ENCODE measurements at places on chromosomes 11 and 22.

DNA sequence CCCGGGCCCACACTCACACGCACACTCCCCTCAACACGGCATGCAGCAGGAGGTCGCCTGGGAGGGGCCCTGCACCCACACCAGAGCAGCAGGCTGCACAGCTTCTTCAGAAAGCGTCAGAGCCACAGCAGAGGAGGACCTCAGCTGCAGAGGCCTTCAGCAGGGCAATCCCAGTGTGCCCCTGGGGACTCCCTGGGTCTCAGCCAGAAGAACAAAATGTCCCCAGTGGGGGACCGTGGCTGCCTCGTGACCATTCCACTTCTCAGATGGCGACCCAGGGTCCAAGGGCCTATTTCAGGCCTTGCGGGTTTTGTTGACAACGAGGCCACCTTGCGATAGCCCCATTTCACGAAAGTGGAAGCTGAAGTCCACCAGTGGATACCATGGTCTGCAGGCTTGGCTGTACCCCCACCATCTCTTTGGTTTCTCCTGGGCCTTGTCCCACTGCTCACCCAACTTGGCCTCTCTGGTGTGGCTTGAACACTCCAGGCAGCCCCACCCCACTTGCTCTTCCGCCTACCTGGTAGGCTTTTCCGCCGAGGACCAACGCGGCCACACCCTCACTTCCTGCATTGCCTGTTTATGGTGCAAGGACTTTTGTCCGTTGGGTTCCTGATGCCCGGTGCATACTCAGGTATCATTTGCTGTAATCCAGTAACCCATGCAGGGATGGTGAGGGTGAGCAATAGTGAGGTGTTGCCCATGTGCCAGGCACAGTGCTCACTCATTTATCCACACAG lies 38.1 kb downstream of the MB start:
- no peak for DNase-seq

DNA sequence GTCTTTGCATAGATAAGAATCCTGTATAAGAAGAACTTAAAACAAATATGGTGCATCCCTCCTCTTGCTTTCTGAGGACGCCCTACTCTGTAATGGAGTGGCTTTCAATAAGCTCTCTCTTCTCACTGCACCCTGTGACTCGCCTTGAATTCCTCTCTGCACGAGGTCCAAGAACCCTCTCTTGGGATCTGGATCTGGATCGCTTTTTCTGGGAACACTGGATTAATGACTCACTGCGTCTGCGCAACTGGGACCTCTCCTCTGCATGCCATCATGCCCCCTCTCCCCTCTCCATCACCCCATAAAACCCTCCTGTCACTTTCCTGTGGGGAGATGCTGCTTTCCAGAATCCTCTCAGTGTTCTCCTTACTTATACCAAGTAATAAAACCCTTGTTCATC lies 15.1 kb upstream of the CABP2 start:
- DNase-seq: no peak

DNA sequence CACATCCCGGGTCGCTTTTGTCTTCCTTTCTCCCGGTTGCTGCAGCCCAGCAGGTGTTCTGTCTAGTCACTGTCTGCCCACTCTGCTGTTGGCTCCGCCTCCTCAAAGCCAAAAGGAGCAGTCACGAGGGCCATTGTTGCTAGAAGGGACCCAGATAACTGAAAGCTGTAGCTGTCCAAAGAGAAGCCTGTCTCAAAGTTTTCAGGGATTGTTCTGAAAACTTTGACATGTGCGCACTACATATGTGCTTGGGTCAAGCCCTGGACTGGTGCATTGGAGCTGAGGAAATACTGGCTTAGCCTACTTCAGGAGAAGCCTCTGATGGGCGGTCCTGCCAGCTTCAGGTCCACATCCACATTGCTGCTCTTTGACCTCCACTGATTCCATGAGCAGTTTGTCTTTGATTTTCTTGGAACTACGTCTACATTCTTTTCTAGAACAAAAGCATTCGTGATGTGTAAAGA lies 8.8 kb upstream of the OR2AT4 start:
- no peak for DNase-seq

- DNase-seq: no peak
These were observed 97.0 kb upstream of the PRR5 start for GRCh38 chr22:44604991-44605390.

- DNase-seq: no peak
These were observed 135.0 kb upstream of the RCN1 start for GRCh38 chr11:31955838-31956237.

DNA sequence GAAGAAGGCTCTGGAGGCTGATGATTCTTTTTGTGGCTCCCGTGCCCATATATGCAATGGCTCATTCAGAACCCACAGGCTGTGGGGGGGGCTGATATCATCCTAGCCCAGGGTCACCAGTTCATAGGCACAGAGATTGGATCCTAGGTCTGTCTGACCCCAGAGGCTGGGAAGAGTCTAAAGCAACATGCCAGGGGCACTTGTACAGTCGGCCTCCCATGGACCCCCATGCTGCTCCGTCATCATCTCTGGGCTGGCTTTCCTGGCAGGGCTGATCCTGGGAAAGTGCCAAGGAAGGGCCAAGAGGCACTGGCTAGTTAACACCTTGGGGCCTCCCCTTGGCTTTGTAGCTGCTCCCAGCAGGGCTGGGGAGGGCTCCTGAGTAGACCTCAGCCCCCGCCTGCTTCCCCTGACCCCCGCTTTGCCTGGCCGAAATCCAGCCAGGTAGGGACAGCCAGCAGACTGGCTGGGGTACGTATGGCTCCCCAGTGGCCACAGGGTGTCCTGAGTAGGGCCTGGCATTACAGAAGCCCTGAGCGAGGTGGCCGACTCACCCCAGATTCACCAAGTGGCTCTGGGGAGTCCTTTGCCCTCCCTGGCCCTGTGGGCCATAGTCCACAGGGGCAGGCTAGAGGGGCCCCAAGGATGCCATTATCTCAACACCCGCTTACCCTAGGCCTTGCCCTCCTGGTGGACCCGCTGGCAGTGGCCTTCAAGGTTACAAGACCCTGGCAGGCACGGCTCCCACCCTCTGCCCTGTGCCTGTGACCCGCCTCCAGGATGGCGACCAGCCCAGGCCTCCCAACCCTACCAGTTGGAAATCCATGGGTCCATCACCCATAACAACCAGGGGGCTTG lies 22.5 kb downstream of the FADS3 start:
- DNase-seq: no peak

GRCh38 chr11:85718991-85719807 lies 33.2 kb upstream of the CCDC89 start:
- DNase-seq: no peak

DNA sequence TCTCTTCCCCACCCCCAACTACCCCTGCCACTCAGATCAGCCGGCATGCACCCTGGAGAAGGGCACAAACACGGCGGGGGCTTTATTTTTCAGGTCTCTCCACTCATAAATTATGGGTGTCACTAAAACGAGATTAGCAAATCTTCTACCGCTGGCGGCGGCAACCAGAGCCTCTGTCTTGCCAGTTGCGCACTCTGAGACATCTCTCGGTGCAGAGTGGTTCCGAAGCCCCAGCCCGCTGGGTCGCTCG lies 125.3 kb upstream of the C11orf58 start:
- DNase-seq: no peak

DNA sequence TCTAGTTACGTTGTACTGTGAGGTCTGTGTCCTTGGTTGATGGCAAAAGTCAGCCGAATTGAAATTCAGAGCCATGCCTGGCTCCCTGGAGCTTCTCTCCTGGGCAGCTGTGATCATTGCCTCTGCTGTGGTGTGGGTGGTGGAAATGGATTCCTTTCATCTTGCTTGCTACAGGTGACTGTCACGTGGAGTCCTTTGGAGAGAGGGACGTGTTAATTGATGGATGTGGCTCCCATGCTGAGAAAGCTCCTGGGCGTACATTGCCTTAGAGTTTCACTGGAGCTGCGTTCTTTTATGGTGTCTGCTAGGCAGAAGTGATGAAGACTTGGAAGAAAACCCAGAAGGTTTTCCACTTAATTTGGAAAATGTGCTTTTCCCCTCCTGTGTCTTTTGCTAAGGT lies 41.9 kb upstream of the PPP6R3 start:
- no peak for DNase-seq

DNA sequence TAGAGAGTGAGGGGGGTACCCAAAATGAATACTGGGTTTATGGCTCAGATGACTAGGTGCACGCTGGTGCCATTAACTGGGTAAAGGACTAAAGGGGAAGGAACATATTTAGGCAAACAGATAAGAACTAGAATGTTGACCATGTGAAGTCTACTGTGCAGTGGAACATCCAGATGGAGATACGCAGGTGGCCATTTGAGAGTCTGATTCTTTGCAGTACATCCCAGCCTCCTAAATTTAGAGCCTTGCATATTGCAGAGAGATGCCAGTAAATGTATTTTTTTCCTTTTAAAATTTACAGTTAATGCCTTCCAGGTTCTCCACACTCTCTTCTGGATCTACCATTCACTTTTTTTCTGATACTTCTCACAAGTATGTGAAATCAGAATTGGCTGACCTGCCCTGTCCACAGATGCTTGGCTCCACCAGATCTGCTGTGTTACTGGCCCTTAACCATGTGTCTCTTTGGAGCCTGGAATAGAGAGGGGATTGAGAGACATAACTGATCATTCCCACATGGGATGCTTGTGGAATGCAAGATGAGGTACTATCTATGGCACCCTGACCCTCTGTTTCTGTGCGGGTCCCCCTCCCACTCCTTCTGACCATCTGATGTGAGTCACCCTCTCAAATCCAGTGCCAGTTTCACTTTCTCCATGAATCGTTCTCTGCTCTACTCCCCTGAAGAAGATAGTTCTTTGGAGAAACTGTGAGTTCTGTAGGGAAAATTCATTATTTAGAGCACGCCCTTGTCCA lies 77.0 kb upstream of the NCAM1 start:
- DNase-seq: no peak

DNA sequence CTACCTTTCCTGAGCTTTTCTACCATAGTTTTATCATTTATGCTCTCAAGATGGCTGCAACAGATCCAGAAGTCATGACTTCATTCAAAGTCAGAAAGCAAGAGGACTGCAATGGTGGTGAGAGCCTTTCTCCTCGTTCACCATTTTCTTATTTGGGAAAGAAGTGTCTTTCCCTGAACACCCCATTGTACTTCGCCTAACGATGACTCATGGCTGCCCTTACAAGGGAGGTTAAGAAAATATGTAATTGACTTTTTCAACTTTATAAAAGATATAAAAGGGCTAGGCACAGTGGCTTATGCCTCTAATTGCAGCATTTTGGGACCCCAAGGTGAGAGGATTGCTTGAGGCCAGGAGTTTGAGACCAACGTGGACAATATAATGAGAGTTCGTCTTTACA lies 541.7 kb downstream of the METTL15 start:
- no peak for DNase-seq

DNA sequence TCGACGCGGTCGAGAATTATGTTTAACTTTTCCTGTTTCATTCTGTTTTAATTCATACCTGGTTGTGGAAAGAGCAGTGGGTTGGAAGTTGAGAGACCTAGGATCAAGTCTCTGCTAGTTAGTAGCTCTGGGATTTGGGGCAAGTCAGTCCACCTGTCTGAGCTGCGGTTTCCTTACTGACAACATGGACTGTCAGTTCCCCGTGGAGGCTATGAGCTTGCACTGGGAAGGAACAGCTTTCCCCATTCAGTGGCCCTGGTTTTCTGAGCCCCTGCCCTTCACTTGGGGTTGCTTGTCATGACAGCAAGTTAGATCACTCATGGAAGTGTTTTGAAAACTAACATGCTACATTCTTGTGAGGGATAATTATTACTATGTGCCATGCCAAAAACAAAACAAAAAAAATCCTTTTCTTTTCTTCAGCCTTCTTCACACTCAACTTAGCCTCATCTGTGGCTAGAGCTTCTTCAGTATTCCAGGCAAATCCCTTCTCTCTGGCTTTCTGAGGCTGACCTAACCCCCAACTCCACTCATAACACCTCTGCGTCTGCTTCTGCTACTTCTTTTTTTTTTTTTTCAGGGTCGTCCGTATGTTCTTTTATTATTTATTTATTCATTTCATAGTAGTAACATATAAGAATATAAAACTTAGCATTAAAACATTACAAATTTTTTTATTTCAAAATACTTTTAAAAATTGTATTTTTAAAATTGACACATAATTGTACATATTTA lies 43.0 kb upstream of the ZBED5 start:
- no peak for DNase-seq

DNA sequence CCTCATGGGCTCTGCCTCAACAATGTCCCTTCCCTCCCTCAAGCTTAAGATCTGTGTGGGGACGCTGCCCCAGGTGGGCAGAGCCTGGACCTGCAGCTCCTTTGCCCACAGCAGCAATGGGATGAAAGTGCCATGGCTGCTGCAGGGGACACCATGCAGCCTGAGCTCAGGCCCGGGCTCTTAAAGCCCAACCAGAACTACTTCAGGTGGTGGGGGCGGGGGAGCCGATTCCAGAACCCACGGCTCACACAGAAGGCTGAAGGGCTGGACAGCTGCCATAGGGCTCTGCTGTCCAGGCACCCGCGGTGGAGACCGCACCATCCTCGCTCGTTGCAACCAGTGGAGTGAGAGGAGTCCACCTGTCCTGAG lies 12.5 kb downstream of the CHID1 start:
- no peak for DNase-seq

DNA sequence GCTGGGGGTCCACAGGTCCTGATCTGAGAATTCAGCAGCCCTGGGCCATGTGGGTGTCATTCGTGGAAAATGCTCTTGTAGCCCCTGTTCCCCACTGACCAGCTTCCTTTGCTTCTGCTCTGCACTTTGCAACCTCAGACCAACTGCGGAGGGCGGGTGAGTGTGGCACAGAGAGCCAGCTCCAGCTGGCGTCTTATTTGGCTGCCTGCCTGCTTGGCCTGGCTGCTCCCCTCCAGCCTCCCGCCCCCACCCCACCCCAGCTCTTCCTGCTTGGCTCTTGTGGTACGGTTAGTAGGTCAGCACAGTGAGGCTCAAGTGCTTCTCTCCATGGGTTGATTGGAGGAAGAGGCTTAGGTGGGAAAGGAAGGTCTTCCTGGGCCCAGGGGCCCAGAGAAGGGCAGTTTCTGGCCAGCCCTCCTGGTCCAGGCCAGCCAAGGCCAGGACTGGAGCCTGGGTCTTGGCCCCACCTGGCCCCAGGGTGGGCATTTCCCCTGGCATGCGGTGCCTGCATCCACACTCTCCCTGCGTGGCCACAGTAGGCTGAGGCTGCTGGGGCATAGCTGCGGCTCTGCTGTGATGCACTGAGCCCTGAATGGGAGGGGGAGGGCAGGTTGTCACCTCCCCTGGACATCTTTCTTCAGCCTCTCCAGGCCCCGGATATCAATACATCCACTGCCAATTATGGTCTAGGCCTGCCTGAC lies 26.5 kb downstream of the MYO7A start:
- DNase-seq: no peak

All from NCI-H187 (cell line).